Stimulated activated CD8-positive, alpha-beta memory T cell treated with anti-CD3 and anti-CD28 coated beads, Interleukin-4, amount 100 ng/mL, for 1 hour (primary cell): ENCODE measurements at places on chromosomes 4 and X.

GRCh38 chrX:111445485-111445884 lies 33.5 kb upstream of the DCX start:
- DNase-seq, result no peak

DNA sequence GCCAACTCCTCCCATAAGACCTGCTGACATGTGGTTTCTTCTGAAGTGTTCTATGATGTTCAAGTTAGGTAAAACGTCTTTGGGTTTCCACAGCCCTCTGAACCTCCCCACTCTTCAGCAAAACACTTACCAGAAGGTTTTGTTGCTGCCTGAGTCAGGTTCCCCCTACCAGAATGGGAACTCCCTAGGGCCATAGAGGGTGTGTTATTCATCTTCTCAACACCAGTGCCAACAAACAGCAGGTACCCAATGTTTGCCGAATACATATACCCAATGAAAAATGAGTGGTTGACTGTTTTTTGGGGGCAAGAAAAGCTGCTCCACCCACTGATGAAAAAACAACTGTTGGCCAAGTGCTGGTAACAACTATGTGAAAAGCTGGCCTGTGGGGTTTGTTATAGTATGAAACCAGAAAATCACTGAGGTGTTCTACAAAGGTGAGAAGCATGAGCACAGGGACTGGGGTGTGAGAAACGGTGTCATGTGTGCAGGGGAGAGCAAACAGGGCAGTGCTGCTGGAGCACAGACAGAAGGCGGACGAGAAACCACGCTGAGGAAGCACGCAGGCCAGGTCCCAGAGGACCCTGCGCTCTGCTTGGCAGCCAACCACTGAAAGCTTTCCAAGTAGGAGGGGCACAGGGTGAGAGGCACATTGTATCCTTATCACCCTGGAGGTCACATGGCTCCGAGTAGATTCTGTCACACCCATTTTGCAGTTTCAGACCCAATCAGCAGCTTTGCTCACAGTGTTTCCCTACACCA lies 28.8 kb downstream of the ATP8A1 start:
- DNase-seq, result peak; percentile 9

GRCh38 chr4:140156529-140157171 lies 2.7 kb upstream of the MAML3 start:
- no peak for DNase-seq

DNA sequence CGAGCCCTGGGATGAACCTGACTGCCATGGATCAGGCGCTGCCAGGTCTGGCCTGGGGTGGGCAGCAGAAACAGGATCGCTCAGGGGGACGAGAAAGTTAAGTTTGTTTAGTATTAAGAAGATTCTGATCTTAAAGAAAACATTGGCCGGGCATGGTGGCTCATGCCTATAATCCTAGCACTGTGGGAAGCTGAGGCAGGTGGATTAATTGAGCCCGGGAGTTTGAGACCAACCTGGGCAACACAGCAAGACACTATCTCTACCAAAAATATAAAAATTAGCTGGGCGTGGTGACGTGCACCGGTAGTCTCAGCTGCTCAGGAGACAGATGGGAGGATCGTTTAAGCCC lies 696 bp upstream of the FLNA start:
- no peak for DNase-seq

- DNase-seq, result no peak
Measured at GRCh38 chrX:19629541-19629940, 114.2 kb upstream of the MAP3K15 start.

GRCh38 chrX:148185631-148186030 lies 204.5 kb downstream of the FMR1NB start:
- no peak for DNase-seq

- DNase-seq, result no peak
Measured at GRCh38 chrX:118455013-118455412, 40.6 kb upstream of the DOCK11 start.

DNA sequence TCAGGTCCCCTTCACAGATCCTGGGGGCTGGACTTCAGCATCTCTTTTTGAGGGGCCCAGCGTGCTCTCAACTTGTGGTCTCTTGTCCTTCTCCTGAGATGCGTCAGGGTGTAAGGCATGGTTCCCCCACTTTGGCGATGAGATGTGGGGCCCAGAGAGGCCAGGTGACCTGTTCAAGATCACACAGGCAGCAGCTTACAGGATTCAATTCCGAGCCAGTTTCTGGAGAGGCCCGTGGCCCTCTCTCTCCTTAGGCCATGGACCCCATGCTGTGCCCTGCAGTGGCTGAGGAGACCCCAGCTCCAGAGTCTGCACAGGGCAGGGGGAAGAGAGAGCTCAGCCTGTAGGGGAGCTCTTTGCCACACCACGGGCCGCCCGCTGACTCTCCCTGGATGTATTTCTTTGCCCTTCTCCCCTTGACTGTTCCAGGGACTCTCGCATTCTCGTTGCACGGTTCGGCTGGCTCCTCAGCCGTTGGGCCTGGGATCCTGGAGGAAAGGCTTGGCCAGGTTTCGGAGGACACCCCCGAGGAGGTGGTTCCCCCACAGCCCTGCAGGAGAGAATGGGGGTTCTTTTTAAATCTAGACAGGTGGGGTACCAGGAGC lies 18.6 kb downstream of the NSG1 start:
- DNase-seq, result no peak

DNA sequence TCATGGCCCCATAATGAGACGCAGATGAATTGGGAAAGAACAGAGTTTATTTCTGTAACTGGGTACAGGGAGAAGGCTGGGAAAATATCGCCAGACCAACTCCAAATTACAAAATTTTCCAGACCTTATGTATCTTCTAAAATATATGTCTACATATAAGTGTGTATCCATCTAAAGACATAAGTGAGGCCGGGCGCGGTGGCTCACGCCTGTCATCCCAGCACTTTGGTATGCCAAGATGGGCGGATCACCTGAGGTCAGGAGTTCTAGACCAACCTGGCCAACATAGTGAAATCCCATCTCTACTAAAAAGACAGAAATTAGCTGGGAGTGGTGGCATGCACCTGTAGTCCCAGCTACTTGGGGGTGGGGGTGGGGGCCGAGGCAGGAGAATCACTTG lies 11.7 kb upstream of the DHRSX start:
- no peak for DNase-seq

DNA sequence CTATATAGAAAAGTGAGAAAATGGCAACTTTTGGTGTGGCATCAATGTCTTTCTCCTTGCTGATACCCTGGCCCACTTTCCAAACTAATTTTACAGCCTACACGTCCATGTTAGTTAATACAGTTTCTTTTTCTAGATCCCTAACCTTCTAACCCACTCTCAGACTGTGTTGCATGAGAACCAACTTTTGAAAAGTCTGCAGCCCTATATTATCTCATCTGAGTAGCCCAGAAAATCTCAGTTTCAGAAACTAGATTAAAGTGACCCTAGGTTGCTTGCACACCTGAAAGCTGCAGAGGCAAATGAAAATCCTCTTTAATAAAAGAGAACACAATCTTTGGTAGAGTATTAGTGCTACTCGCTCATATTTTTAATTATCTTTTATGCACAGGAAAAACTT lies 371.6 kb upstream of the EMCN start:
- DNase-seq, result no peak

DNA sequence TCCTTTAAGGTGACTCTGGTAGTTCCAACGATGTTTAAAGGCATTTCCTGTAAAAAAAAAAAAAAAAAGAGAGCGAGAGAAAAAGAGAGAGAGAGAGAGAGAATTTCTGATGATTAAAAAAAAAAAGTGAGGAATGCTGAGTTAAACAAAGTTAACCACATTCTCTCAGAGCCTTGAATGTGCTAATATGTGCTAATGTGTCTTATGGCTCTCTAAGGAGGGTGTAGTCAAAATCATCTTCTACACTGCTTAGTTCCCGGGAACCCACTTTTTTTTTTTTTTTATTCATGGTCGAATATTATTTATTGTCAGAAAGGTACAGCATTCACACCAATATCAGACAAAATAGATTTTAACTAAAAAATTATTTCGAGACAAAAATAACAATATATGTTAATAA lies 111.7 kb downstream of the SNCA start:
- DNase-seq, result no peak

DNA sequence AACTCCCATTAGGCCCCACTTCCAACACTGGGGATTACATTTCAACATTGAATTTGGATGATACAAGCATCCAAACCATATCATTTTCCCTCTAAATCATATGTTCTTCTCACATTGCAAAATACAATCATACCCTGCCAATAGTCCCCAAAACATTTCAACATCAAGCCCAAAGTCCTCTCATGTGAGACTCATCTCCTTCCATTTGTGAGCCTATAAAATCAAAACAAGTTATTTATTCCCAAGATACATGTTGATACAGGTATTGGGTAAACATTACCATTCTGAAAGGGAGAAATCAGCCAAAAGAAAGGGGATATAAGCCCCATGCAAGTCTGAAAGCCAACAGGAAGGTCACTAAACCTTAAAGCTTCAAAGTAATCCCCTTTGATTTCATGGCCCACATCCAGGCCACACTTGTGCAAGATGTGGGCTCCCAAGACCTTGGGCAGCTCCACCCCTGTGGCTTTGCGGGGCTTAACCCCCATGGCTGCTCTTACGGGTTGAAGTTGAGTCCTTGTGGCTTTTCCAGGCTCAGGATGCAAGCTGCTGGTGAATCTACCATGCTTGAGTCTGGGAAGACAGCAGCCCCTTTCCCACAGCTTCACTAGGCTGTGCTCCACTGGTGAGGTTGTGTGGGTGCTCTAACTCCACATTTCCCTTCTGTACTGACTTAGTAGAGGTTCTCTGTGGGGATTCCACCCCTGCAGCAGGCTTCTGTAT lies 40.6 kb upstream of the SERTM2 start:
- no peak for DNase-seq

DNA sequence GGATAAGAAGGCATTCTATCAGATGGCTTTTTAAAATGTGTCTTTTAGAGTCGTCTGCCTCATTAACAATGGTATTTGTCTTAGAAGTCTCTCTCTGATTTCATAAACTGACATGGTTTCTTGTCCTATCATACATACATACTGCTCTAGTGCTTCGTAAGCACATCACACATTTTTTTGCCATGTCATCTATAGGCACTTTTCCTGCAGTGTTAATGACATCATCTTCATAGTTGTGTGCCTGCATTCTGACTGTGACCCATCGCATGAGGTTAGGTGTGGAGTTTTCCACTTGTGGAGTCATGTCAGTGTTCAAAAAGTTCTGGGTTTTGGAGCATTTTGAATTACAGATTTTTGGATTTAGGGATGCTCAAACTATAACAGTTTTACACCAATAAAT lies 361.6 kb upstream of the SPOCK3 start:
- DNase-seq, result no peak

- DNase-seq, result no peak
Measured at GRCh38 chr4:30875658-30876269, 155.6 kb downstream of the PCDH7 start.

- DNase-seq, result no peak
Measured at GRCh38 chr4:128335541-128335940, 47.9 kb upstream of the PGRMC2 start.
